ENCODE measurements at places on chromosomes 16 and 17.
A peak's percentile ranks its signal among the peaks of the same experiment; 100 is the strongest.

DNA sequence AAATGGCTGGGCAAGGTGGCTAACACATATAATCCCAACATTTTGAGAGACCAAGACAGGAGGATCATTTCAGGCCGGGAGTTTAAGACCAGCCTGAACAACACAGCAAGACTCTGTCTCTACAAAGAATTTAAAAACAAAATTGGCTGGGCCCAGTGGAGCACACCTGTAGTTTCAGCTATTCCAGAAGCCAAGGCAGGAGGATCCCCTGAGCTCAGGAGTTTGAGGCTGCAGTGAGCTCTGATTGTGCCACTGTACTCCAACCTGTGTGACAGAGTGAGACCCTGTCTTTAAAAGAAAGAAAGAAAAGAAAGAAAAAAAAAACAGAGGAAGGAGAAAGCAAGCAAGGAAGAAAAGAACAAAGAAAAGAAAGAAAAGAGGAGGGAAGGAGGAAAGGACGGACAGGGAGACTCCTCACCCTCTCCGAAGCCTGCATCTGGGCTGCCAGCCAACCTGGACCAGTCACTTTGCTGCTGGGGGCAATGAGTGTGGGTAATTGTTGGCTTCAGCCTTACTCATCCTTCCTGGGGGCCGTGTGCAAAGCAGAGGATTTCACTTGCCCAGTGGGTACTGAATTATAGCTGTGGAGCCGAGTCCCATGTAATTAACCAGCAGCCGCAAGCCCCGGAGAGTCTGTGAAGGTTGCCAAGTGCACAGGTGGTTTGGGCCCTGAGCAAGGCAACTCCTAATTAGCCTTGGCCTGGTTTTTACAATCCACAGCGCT is 6.7 kb upstream of the MT4 start:
- DNase-seq: no peak

DNA sequence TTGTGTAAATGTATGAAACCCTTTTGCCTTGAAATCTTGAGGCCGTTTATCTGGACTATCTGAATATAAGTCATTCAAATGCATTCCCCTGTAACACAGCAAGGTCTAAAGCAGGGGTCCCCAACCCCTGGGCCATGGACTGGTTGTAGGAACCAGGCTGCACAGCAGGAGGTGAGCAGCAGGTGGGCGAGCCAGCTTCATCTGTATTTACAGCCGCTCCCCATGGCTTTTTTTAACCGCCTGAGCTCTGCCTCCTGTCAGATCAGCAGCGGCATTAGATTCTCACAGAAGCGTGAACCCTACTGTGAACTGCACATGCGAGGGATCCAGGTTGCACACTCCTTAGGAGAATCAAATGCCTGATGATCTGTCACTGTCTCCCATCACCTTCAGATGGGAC is 24.1 kb downstream of the DNAH3 start:
- DNase-seq: no peak

GRCh38 chr16:70720425-70721201 is 34.8 kb upstream of the MTSS2 start:
- no peak for DNase-seq

DNA sequence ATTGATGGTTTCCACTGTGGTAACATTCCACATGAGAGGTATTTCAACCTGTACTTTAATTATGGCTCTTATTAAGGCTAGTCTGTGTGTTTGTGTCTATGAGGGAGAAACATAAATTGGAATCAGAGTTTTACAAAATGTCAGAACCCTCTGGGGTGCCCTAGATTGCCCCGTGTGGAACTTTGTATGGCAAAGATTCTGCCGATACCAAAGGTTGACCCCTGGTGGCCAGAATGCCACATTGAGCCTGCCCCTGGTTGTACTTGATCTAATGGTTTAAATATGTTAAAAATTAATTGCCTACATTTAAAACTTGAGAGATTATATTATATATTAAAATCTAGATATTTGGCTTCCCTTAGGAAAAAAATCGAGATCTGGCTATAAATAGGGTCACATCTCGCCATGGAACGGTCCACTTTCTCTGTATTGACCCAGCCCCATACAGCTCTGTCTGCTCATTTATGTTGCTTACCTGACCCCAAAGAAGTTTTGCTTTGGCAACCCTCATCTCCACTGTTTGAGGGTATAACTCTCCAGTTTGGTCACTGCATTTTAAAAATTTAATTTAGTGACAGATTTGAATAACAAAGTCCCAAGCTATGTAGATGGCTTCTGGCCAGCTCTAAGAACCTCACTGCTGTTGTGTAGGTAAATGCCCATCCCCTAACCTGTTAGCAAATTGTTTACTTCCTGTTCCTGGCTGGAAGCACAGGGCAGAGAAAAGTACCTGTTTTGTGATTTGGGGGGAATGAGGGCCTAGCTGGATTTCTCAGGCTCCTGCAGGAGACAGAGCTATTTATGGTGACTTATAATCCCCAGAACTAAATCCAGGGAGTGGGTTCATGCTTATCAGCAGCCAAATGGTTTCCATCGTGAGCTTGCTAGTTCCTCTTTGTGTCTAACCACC is 95.0 kb downstream of the PLCG2 start:
- peak; percentile 49 for DNase-seq

DNA sequence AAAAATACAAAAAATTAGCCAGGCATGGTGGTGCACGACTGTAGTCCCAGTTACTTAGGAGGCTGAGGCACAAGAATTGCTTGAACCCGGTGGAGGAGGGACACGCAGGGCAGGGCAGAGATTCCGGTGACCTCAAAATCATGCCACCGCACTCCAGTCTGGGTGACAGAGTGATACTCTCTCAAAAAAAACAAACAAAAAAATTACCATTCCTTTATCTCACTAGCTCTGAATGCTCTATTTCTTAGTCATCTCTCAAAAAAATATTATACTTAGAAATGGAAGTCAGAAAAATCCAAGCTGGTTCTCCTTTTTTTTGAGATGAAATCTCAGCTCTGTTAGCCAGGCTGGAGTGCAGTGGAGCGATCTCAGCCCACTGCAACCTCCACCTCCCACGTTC is 40.8 kb downstream of the SPOP start:
- no peak for DNase-seq

DNA sequence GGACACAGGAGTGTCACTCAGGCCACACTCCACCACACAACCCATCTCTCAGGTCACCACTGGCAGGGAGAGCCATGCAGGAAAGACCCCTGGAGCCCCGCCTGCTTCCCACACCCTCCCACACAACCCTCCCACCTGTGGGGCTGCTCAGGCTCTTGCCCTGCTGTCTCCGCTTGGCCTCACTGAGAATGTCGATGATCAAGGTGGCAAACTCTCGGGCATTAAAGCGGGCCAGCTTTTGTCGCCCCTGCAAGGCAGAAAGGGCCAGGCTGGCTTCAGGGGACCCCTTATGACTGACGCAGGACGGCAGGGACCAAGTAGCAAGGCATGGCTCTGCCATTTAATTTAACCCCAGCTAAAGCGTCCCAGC is 8.5 kb downstream of the TP53I13 start:
- DNase-seq: no peak

DNA sequence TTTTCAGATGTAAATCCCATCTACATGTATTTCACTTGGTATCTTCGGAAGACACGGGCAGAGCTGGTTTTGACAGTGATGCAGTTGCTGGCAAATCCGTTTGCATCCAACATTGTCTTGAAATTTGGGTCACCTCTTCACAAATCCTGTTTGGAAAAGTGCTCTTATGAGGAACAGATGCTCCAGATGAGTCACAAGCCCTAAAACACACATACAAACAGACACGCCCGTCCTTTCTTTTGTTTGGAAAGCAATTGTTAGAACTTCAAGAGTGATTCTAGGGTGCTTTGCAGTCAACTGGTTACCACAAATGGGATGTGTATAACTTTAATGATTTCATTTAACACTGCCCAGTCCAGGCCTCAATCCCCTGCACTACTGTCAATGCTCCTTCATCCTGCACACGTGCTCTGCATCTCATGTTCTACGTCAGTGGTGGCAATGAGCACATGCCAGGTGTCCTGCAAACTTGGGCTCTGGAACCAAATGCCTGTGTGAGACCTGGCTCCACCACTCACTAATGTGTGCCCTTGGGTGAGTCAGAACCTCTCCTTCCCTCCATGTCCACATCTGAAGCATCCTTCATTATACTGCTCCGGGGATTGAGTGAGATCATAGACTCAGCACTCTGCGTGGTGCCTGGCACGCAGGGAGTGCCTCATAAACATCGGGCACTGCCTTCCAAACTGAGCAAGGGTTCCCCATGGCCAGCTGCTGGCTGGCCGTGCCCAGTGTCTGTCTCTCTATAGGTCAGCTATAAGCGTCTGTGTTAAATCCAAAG is 19.3 kb upstream of the FOXF1 start:
- no peak for DNase-seq

- no peak for DNase-seq
These were observed 28.4 kb upstream of the EMP2 start for GRCh38 chr16:10608687-10609401.

DNA sequence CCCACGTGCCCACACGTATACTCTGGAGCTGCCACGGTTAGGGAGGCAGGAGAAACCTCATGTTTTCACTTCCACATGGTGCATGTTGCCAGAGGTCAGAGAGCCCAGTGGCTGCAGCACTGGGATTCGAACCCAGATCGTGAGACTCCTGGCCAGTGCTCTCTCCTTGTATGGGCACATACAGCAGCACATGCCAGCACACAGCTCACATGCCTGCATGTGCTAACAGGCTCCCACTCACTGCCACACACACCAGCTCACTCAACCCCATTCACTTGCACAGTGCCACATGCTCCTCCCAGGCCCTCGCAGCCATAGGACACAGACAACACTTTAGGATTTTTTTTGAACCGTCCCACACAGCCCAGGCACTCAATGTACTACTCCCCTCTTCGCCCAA is 49.5 kb upstream of the MRPS23 start:
- no peak for DNase-seq

Measured in T-cell (primary cell).